T-helper 1 cell treated with Interleukin-12 subunit alpha and Interleukin-12 subunit beta and Interleukin-4 antibody, amounts not matched to agents 30 ng/mL and 1 ng/mL, for 36 hours (primary cell): ENCODE measurements at places on chromosomes 12 and 14. TPM values are rescaled to one million over a fixed set of nuclear protein-coding genes. Genes with fewer than 3 reads are reported as not detected.

The OLR1 gene
- total RNA-seq, result not detected in 2 replicates

The TEX52 gene
- total RNA-seq, result 0.41 TPM in 1 of 2 replicates, not detected in the other

The NFE2 gene
- total RNA-seq, result not detected in 2 replicates

The TC2N gene
- 261 and 264 TPM in 2 replicates for total RNA-seq

The MYH6 gene
- 0.56 and 1.2 TPM in 2 replicates for total RNA-seq

The HOXC6 gene
- total RNA-seq, result not detected in 2 replicates

The SNX6 gene
- 86.6 and 88.4 TPM in 2 replicates for total RNA-seq

The CHGA gene
- total RNA-seq, result not detected in 2 replicates

The SLC6A13 gene
- 0.78 and 0.95 TPM in 2 replicates for total RNA-seq

The DUSP16 gene
- total RNA-seq, result 46.2 and 49.4 TPM in 2 replicates
